ENCODE measurements at places on chromosomes 3 and 15.
A peak's percentile ranks its signal among the peaks of the same experiment; 100 is the strongest.

GRCh38 chr3:185552358-185552877, at the start of gene LIPH:
Gene LIPH (minus strand): TSS chr3:185552588. CDS start chr3:185552471, 117 bp downstream.
- no peak for DNase-seq

GRCh38 chr3:83894223-83894622, 1064.6 kb upstream of the CADM2 start:
- no peak for DNase-seq

DNA sequence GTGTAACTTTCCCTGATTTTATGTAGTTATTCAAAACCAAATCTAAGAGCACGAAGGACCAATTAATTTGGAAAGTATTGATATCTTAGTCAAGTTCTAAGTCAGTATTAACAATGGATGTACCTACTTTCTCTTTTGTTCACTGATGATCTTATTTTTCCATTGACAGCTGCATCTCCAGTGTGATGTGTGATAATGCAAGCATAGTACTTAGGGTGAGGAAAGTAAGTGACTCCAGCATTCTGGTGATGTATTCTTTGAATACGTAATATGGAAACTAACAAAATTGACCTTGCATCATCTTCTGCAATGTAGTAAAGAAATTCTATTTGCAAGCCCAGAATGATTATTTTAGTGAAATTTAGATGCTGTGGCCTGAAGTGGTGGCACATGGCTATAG, 22.4 kb downstream of the FBXW12 start:
- no peak for DNase-seq

DNA sequence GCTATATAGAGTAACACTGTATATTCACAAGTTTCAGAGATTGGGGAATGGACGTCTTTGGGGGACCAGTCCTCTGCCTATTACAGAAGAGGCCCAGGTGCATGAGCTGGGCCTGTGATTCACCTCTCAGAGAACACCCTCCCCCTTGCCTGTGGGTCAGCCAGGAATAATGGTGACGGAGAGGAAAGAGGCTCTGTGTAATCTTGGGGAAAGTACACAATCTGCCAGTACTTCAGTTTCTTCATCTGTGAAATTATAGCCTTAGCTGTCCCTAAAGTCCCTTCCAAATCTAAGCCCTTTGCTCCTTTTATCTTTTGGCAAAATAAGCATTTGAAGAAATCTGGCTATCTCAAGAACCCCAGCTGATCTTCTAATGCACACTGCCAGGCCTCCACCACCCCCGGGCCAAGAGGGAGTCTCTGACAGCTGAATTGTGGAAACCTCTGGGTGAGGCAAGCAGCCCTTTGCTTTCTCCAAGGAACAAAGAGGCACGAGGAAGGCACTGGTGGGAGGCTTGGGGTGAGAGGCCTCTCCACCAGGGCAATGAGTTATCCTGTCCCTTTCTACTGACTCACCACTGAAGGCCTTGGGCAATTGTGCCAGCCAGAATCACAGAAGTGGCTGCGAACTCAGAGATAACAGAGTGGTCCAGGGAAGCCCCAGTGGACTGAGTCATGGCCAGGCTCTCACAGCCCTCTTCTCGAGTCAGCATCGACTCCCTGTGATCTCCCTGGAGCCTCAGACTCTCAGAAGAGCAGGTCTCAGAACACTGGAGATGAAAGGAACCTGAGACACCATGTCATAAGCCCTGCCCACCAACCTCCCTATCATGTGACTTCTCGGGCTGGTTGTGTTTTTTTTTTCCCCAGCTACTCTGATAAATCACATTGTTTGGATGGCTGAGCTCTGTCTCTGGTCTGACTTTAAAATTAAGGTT, 31.8 kb downstream of the CCNL1 start:
- DNase-seq = no peak

GRCh38 chr3:115082260-115082659, 64.8 kb downstream of the ZBTB20 start:
- DNase-seq = no peak

- DNase-seq = no peak
Observed at GRCh38 chr3:116691041-116691440, 18.5 kb upstream of the TUSC7 start.

GRCh38 chr15:57286446-57287122, 89.7 kb upstream of the CGNL1 start:
- DNase-seq = no peak

DNA sequence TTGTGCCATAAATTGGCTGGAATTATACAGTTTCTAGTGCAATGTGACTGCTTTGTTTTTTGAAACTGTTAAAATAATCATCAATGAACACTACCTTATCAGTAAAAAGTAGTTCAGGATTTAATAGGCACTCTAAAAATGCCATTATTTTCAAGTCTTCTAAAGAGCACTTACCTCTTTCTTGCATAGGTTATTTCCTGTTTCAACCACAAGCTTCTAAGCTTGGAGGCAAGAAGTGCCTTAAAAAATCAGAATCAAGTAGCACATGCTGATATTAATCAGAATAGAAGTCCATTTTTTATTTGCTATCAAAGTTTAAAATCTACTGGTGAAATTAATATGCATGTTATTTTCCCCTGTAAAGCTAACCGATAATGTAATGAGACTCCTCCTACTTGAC, 991.6 kb downstream of the CADM2 start:
- DNase-seq = no peak

DNA sequence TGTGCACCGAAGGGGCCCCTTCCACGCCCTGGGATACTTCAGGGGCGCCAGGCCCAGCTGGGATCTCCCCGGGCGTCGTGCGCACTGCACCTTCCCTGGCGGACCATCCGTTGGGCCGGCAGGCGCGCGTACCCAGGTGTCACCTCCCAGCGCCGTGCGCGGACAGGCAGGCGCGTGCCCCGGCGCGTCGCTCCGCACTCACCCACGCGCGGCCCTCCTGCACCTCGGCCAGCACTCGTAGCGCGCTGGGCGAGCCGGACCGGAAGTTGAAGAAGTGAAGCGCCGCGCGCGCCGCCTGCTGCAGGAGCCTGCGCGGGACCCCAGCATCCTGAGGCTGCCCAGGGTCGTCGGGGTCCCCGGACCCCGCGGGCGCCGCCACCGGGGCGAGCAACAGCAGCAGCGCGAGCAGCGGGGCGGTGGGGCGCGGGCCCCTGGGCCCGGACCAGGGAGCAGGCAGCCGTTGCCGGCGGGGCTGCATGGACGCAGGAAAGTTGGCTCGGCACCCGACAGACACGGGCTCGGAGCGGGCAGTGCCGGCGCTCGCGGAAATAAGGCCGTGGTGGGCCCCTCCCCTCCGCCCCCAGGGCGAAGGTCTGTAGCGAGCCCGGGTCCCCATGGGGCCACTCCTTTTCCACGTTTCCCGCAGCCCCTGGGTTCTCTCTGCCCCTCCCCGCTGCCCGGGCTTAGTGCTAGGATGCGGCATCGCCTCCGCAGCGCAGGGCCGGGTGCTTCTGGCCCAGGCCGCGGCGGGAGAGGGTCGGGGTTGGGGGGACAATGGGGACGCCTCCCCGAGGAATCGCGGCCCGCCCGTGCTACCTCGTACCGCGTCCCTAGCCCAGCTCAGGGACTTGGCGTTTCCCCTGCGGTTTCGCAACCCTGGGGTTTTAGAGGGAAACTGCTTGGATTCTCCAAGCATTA, at the start of gene RARRES1:
Gene RARRES1, minus strand, starts transcription at position 520 of the 918 bp plus-strand sequence. Its CDS starts 42 bp downstream, at position 478.
- DNase-seq = peak; percentile 90

DNA sequence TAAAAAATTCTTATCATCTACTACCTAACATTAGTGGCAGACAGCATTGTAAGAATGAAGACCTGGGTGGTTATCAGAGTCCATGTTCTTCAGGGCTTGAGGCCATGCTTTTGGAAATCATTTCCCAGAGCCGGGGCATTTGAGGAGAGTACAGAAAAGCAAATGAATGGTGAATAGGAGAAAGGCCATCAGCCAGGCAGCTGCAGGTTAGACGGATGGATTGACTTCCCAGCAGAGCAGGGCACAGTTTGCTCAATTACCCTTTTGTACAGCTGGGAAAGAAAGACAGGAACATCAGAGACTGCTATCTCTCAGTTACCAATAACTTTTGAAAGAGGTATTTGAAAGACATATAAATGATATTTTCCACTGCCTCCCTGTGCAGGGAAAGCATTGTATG, 135.6 kb downstream of the ALCAM start:
- DNase-seq = no peak

DNA sequence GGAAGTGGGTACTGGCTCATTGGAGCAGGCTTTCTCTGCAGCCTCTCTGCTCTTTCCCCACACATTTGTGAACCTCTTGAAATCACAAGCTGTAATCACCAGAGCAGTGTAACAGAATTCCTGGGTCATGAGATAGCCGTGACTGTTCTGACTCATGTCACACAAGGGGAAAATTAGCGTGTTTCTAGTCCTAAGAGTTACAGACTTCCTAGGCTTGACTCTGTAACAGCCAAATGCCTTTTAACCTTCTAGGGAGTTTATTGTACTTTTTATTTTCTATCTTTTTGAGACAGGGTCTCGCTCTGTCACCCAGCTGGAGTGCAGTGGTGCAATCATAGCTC, 54.7 kb upstream of the TRAK1 start:
- DNase-seq = peak; percentile 75

- DNase-seq = no peak
Observed at GRCh38 chr3:40973141-40973540, 226.2 kb upstream of the CTNNB1 start.

- no peak for DNase-seq
Observed at GRCh38 chr3:13500133-13500885, 20.2 kb downstream of the HDAC11 start.

DNA sequence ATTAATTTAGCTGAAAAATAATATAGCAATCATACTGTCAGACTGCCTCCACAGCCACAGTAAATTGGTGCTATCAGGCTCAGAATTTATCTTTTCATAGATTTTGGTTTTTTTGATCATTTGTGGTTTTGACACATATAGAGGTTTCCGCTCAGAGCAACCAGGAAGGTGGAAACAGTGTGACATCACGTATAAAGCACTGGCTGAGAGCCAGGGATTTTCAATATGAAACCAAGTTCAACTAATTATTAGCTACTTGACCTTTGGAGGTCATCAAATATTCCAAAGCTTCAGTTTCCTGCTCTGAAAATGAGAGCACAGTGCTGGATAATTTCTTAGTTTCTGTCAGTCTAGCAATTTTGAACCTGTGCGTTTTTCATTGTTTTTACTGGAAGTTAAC, 433.8 kb upstream of the SUCLG2 start:
- no peak for DNase-seq

- DNase-seq = no peak
Observed at GRCh38 chr3:146896711-146897110, 291.6 kb upstream of the PLSCR5 start.

DNA sequence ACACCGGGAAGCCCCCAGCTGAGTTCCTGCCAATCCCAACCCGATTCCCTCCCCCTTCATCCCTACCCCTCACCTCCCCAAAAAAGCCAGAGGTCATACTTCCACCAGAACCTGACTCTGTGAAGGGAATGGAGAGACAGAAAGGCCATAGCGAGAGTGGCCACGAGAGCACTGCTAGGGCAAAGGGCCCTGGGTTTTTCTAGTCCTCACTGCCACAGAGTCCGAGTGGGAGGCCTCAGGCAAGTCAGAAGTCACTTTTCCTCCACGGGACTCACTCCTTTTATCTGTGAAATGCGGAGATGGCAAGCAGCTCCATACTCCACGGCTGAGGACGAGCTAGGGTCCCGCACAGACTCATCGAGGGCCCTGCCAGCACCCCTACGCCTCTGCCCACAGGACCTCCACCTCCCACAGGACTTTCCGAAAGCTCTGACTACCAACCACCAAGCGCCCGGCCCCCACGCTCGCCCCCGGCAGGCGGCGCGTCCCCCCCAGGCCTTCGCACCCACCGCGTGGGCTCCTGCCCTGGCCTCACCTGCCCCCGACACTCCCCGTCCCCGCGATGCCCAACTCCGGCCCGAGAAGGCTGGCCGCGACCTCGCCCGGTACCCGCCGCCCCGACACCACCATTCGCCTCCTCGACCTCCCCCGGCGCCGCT, 792 bp downstream of the ATP13A3 start:
- DNase-seq = no peak

- DNase-seq = no peak
Observed at GRCh38 chr3:98180319-98180890, 13.9 kb downstream of the OR5H15 start.

DNA sequence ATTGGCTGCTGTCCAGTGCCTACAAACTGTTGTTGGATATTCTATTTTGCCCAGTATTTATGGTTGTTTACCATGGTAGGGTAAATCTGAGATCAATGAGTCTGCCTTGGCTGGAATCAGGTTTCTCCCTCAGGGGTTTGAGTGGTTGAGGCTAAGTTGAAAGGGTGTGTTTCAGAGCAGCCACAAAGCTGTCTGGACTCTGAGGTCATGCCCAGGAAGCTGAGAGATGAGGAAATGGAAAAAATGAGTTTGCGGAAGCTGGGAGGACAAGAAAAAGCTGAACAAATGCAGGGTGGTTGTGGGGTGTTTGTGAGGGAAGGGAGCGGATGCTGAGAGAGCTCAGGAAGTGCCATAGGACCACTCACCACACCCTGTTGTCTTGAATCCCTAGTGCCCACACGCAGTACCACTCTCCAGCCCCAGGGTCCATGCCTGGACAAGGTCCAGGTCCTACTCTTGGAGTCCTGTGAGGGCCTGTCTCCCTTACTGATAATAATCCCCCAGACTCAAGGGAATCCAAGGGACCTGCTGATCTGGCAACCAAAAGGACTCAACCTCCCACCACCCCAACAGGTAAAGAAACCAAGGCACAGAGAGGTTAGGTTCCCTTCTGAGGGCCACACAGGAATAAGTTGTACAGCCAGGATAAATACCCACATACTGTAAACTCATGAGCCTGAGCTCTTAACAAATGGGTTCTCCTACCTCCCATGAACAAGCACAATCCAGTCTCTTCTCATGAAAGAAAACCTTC, 81.6 kb downstream of the PPCDC start:
- no peak for DNase-seq

GRCh38 chr3:20022954-20023622, 11.0 kb upstream of the PP2D1 start:
- no peak for DNase-seq

- DNase-seq = peak; percentile 31
Observed at GRCh38 chr3:45965253-45965652, 22.0 kb downstream of the CXCR6 start.

DNA sequence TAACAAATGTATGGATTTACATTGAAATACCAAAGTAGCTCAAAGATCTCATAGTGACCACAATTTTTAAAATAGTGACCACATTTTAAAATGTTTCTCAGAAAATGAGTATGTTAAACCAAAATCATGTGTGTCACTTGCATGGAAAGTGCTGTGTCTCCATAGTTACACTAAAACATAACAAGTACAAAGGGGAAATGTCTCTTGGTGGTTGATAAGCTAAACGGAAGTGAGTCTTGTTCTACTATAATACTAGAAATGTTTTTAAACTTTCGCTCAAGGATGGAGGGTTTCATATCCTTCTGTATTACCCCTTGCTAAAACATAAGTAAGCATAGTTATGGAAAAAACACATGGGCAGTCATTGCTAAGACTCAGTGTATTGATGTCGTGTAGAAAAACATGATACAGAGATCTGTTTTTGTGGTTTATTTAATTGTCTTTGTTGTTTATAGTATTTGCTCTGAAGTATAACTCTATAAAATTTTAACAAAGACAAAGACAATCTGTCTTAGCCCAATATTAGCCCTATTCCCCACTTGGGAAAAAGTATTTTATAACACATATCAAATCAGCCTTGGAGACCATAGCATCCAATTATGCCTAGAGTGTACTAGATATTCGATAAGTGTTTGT, 27.0 kb upstream of the DENND4A start:
- DNase-seq = no peak

Data from lower leg skin (tissue), 4 donors.